Muscle of back (tissue), 13 donors: ENCODE measurements at places on chromosomes 3 and 15. TPM values are rescaled to one million over a fixed set of nuclear protein-coding genes. Genes with fewer than 3 reads are reported as not detected.

Gene CHRFAM7A
- polyA plus RNA-seq = 0.91 TPM

DNA sequence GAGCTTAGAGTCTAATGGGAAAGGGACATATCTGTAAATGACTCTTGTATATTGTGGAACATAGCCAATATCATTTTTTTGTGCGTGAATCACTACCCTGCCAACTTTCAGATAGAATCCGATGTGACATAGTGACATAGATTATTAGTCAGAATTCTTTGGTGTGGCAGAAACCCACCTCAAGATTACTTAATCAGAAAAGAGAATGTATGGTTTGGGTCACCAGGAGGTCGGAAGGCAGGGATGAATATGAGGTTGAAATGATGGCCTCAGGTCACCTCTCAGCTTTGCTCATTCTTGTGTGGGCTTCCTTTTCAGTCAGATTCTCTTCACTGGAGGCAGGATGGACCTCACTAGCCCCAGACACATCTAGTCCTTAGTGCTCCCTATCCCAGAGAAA, 41.4 kb downstream of the SNAPC5 start:
- DNase-seq = no peak

DNA sequence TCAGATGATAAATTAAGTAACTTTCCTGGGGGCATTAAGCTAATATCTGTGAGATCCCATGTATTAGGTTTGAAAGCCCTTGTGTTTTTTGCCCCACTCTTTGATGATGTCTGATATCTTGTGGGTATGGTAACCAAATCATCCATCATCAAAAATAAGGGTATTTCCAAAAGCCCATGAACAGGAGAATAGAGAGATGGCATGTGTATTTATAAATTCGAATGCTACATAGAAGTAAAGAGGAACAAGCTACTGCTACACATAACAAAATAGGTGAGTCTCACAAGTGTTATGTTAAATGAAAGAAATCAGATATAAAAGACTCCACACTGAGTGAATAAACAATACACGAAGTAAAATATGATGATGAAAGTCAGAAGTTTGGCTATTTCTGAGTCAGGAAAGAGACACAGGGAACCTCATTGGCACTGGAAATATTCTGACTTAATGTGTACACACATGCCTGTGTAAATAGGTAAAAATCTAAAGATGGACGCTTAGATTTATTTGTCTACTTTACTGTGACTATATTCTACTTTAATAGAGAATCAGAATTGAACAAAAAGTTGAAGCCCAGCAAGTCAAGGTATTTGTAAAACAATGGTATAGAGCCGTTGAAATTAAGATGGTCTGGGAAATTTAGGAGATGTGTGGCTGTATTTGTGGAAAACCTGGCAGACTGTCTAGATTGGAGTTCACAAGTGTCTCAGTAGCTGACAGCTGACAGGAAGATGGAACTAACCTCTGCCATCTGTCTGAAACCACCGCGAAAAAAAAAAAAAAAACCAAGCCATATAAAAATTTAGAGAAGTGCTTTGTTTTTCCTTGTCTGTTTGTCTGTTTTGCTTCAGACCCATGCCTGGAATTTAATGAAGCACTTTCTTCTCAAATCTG, 111.0 kb upstream of the TGFBR2 start:
- DNase-seq = no peak

DNA sequence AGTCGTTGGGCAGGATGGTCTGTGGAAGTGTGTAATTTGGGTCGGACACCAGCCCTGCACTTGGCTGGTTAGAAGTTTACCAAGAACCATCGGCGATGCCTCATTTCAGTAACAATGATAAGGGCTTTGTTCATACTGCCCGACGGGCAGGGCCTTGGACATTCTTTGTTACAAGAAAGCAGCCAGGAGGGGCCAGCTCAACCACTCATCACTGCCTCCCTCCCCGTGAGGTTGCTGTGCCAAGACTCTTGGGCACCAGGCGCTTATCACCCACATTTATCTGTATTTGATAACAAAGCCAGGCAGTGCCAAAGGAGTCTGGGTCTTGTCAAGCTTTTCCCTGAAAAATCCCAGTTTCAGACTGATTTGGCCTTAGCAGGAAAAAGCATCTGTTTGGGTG, 235.0 kb downstream of the ADAMTS17 start:
- DNase-seq = no peak

DNA sequence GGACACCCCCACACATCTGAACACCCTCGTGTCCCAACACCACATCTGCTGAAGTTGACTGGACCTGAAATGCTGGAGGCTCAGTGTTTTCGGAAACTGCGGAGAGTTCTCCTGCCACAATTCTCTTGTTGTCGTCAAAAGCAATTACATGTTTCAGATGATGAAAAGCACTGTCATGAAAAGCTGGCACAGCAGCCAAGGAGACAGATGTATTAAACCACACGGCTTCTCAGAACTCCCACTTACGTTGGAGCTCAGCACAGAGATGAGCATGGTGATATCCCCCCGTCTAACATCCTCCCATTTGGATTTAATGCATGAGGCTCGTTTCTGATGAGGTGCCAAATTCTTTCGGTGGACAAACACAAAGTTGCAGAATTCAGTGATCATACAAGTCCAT, 180.1 kb downstream of the RORA start:
- DNase-seq = no peak
